ENCODE measurements at places on chromosomes 7 and 10.
A peak's percentile ranks its signal among the peaks of the same experiment; 100 is the strongest.

GRCh38 chr7:23474829-23475575, 4.7 kb upstream of the IGF2BP3 start:
- DNase-seq: no peak

GRCh38 chr7:133649593-133649992, 396.7 kb downstream of the EXOC4 start:
- DNase-seq: peak; percentile 6

GRCh38 chr7:149761307-149761706, 12.1 kb downstream of the ZNF467 start:
- DNase-seq: no peak

DNA sequence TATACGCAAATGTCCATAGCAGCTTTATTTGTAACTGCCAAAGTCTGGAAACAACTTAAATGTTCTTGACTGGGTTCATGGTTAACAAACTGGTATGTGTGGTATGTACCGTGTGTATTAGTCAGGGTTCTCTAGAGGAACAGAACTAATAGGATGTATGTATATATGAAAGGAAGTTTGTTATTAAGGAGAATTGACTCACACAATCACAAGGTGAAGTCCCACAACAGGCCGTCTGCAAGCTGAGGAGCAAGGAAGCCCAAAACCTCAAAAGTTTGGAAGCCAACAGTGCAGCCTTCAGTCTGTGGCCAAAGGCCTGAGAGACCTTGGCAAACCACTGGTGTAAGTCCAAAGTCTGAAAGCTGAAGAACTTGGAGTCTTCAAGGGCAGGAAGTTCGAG, 66.8 kb downstream of the TMEM168 start:
- no peak for DNase-seq

DNA sequence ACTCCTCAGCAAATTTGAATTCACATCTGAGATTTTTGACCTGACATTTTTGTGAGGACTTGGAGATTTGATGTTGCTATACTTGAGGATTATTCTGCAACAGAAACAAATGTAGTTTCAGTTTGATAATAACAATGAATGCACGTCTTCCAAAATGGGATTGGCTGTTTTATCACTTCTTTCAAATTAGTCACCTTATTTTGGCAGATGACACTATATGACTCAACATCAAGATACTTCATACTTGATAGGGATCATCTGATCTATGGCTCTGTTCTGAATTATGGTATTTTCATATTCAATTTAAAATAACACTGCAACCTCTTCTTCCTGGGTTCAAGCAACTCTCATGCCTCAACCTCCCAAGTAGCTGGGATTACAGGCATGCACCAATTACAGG, 24.2 kb downstream of the ARL5B start:
- peak; percentile 36 for DNase-seq

- DNase-seq: no peak
These were observed 554.3 kb upstream of the MGMT start for GRCh38 chr10:128912568-128913311.

- no peak for DNase-seq
These were observed 135.9 kb downstream of the ADARB2 start for GRCh38 chr10:1601406-1601805.

DNA sequence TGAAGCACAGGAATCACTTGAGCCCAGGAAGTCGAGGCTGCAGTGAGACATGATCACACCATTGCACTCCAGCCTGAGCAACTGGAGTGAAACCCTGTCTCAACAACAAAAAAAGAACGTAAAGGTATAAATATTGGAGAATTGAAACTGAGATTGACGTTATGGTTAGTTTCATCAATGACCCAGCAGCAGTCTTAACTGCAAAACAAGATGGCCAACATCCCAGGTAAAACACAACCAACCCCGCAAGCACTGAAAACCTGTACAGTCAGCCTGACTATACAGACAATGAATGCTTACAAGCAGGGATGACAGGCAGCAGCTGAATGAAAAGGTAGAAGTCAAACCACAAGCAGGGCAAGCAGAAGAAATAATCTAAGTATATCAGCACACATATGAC, 34.7 kb downstream of the WAPL start:
- DNase-seq: no peak

DNA sequence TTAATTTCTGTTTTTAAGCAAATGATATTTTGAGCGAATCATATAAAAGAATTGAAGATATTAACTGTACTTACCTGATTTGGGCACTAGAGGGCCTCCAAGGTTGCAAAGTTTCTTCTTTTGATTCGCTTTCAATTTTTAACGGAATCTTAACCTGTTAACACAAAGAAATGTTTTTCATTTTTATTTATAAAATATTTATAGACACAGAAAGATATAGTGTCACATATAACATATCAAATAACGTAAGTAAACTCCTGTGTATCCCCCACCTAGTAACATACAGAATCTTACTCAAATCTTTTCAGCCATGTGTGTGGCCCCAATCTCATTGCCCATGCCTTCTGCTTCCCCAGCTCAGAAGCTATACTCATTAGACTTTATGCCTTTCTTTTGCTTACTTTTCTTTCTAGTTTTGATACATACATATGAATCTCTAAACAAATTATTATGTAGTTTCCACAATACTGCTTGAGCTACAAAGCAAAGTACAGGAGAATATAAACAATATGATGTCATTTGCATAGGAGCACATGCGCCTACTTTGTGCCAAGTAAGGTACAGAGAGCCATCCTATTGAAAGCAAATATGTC, 49.5 kb upstream of the ZPBP start:
- peak; percentile 5 for DNase-seq

GRCh38 chr10:46106410-46107255, 60.6 kb upstream of the MSMB start:
- no peak for DNase-seq

GRCh38 chr10:33155720-33156638, 178.5 kb downstream of the NRP1 start:
- no peak for DNase-seq

DNA sequence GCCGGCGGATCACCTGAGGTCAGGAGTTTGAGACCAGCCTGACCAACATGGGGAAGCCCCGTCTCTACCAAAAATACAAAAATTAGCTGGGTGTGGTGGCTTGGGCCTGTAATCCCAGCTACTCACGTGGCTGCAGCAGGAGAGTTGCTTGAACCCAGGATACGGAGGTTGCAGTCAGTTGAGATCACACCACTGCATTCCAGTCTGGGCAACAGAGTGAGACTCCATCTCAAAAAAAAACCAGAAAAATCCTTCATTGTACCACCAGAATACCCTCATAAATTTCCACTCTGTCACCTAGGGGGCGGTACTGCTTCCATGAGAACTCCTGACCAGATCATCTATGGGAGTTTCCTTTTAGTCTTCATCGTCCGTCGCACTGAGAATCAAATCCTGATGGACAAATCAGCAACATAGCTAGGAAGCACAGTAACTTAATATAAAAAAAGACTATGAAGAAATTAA, 225.8 kb upstream of the KLF14 start:
- DNase-seq: peak; percentile 89

DNA sequence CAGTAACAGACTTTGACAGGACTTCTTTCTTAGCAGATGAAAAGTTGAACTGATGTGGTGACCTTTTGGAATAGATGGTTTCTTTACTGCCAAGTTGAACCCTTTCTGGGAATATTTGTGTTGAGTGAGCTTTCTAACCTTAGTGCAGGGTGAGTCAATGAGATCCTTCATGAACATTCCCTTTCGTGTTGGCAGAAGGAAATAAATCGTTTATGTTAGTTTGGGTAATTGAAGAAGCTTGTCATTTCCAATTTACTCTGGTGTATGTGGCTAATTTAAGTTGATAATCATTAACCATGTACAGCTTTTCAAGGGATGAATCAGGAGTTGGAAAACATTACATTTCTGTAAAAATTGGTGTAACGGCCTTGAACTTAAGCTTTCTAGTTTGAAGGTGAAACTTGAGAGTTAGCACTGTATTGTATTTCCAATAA, 43.4 kb downstream of the PTTG1IP2 start:
- DNase-seq: no peak

DNA sequence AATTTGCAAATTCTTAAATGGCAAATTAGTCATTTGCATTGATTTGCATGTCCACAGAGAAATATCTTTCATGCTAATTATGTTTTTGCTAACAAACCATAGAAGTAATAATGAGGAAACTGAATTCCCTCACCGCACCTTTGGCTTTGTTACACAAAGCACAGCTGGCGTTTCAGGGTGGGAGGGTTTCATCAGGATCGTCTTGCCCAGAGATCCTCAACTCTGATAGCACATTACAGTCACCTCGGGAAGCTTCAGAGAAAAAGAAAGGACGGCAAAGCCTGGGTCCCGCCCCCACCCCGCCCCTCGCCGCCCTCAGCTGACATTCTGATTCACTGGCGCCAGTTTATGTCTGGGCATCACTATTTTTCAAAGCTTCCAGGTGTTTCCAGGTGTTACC, 119.4 kb downstream of the PTPRN2 start:
- DNase-seq: no peak

DNA sequence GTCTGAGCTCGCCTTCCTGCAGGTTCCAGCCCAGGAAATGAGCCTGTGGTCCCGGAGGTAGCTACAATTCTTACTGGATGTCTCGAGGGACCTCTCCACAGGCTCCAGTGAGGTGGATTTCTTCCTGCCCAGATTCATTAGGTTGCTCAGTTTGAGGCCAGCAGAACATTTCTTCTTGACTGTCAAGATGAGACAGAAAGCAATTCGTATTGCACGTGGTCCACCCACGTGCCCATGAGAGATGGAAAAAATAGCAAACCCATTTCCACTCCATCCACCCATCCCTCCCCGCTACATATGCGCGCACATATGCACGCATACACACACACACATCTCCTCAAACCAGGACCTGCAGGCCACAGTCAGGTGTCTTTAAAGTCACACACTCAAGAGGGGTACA, 68.7 kb downstream of the VWA2 start:
- no peak for DNase-seq

DNA sequence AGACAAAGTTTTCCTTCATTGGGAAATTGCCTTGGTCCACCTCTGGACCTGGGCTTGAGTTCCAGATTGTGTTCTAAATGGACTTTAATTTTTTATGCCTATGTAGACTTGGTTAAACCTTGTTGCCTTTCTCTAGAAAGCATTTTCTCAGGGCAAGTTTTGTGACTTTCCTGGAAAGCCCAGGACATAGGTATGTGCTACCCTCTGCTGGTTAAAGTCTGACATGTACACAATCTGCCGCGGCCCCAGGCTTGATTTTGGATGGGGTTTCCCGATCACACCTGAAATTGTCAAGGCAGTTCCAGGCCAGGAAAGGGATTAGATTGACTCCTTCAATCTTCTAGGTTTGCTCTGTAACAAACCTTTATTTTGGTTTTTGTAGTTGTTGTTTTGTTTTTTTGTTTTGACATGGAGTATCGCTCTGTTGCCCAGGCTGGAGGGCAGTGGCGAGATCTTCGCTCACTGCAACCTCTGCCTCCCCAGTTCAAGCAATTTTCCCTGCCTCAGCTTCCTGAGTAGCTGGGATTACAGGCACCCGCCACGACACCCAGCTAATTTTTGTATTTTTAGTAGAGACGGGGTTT, 14.1 kb upstream of the AKR1B10 start:
- no peak for DNase-seq

- no peak for DNase-seq
These were observed 33.9 kb upstream of the SVIL start for GRCh38 chr10:29668628-29669027.

DNA sequence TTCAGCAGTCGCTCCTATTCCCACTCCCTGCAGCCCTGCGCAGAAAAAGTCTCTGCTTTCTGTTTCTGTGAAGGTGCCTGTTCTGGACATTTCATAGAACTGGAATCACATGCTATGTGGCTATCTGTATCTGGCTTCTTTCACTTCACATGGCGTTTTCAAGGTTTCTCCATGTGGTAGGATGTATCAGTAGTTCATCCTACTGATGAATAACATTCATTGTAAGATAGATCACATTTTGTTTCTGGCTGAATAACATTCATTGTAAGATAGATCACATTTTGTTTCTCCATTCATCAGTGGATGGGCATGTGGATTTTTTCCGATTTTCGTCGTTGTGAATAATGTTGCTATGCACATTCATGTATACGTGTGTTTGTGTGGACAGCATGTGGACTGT, 44.5 kb downstream of the HSPA12A start:
- DNase-seq: no peak

DNA sequence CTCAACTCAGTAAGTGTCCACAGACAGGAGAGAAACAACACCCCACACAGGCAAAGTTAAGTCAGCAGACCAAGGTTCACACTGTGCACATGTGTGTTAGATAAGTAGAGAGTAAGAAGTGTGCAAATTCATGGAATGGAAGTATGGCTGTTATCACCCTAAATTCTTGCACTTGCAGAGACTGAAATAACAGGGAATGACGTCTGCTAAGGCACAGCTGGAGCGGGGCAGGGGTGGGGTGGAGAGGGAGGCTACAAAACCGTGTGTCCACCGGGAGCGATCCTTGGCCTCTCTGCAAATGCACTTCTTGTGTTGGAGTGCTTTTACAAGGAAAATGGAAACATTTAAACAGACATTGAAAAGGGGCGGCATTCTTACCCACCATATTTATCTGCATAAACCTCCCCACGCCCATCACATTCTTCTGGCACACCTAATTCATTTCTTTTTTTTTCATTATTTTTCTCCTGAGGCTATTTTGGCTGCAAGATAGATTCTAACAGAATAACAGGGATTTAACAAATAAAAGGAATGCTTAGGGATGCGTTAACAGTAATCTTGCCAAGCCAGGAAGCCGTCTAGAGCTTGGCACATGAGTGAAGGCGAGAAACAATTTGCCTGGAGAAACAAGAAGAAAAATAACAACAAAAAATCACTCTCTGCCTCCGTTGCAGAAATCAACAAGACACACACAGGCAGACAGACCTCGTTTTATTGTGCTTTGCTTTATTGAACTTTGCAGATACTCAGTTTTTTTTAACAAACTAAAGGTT, 30.1 kb downstream of the TNS3 start:
- DNase-seq: no peak

GRCh38 chr7:35761871-35762677, 38.8 kb upstream of the SEPTIN7 start:
- peak; percentile 57 for DNase-seq

- DNase-seq: no peak
These were observed 400.7 kb upstream of the FOXK1 start for GRCh38 chr7:4281231-4281993.

DNA sequence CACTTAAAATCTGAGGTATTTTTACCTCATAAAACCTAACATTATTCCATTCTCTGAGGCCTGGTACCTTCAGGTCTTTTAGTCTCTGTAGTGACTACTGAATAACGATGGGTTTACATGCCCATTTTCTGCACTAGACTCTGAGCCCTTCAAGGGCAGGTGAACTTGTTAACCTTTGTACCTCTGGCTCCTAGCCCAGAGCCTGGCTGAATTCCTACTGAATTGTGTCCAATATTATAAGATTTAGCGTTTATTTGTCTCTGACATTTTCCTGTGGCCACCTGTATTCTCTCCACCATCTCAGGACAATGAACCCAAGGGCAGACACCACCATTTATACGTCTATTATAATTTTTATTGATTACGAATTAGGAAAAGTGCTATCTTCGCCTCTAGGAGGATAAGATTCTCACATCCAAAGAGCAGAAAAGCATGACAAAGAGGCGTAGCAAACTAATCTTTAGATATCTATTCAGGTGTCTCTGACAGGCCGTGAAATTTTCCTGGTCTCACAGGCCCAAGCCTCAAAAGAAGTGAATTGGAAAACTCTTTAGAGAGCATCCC, 27.9 kb upstream of the HNRNPH3 start:
- DNase-seq: no peak

Data from fibroblast of skin of left quadriceps (primary cell).